Cardiac muscle cell (in vitro differentiated cells and primary cell): ENCODE measurements at places on chromosomes 7 and 10.

- H3K4me3 ChIP-seq, result no peak overlapping the region
- no peak overlapping the region for H3K27ac ChIP-seq
- DNase-seq, result no peak
- peaks cover 11% of the 10 kb centered on the region for H3K27me3 ChIP-seq
- no peaks in the 10 kb centered on the region for H3K4me1 ChIP-seq
Measured at GRCh38 chr7:133398506-133398905, 145.6 kb downstream of the EXOC4 start.

- H3K27me3 ChIP-seq, result no peaks in the 10 kb centered on the region
- H3K4me1 ChIP-seq, result no peaks in the 10 kb centered on the region
Measured at GRCh38 chr7:50295133-50295532, 9.4 kb upstream of the IKZF1 start.

GRCh38 chr10:31152421-31153135 lies 120.9 kb upstream of the ZNF438 start:
- no peak overlapping the region for H3K4me3 ChIP-seq
- no peaks in the 10 kb centered on the region for H3K27me3 ChIP-seq
- DNase-seq, result peak; percentile 37
- peak overlapping the region; percentile 70 for H3K27ac ChIP-seq

GRCh38 chr7:81394029-81394428 lies 375.8 kb downstream of the HGF start:
- H3K36me3 ChIP-seq, result no peaks in the 10 kb centered on the region
- H3K27ac ChIP-seq, result no peak overlapping the region
- DNase-seq, result no peak

GRCh38 chr10:86730227-86730626 lies 26.2 kb upstream of the BMPR1A start:
- peaks cover 55% of the 10 kb centered on the region for H3K36me3 ChIP-seq
- H3K27ac ChIP-seq, result peak overlapping the region; percentile 99
- no peak overlapping the region for H3K4me3 ChIP-seq
- DNase-seq, result peak; percentile 59
- H3K27me3 ChIP-seq, result no peaks in the 10 kb centered on the region

DNA sequence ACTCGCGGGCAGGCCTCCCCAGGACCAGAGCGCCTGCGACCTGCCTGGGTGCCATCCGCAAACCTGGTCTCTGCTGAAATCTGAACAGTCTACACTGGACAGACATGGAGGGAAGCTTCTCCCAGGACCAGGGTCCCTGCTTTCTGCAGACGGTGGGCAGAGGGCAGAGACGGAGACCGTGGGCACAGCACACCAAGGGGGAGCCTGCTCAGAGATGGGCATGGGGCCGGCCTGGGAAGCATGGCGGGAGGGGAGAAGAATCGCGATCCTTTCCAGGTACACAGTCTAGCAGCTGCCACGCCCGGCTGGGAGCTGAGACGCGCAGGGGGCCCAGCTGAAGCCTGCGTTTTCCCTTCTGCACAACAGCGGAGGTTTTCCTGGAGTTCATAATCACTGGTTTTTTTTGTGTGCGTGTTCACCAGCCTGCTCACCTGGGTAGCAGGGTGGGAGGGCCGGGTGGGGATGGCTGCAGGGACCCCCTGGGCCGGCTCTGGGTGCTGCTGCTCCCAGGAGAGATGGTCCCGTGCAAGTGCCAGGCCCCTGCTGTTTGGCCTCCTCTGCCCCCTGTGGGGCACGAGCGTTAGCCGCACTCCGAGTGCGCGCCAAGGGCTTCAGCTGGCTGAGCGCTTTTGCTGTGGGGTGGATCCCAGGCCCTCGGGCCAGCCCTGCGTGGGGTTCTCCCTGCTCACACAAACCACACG lies 448.8 kb downstream of the DNAJB6 start:
- no peaks in the 10 kb centered on the region for H3K27me3 ChIP-seq
- no peaks in the 10 kb centered on the region for H3K4me1 ChIP-seq
- H3K27ac ChIP-seq, result no peak overlapping the region
- no peak overlapping the region for H3K4me3 ChIP-seq

- no peaks in the 10 kb centered on the region for H3K27me3 ChIP-seq
- no peak overlapping the region for H3K27ac ChIP-seq
- H3K4me3 ChIP-seq, result no peak overlapping the region
- no peaks in the 10 kb centered on the region for H3K4me1 ChIP-seq
- no peak for DNase-seq
Measured at GRCh38 chr10:1333981-1334380, 277.8 kb downstream of the WDR37 start.

- no peak for DNase-seq
- H3K27ac ChIP-seq, result peak overlapping the region; percentile 81
- H3K4me3 ChIP-seq, result no peak overlapping the region
- H3K36me3 ChIP-seq, result peaks cover 36% of the 10 kb centered on the region
Measured at GRCh38 chr7:34090816-34091215, 185.5 kb downstream of the BMPER start.

DNA sequence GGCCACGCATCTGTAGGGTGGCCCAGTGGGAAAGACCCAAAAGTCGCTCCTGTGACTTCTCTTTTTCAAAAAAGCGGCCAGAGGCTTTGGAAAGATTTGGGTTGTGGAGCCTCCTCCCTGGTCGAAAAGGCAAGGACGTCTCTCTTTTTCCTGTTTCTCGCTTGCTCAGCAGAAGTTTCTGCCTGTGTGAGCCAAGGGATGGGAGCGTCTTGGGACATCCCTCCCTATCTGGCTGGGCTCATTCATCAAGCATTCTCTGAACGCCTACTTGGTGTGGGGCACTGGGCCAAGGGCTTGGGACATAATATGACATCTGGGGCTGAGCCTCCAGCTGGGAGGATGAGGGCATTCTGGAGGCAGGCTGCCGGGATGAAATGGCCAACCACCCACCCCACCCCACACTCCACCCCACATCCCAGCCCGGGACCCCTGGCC lies 120.9 kb downstream of the C10orf105 start:
- H3K27me3 ChIP-seq, result no peaks in the 10 kb centered on the region
- H3K4me1 ChIP-seq, result no peaks in the 10 kb centered on the region
- no peaks in the 10 kb centered on the region for H3K36me3 ChIP-seq
- H3K27ac ChIP-seq, result no peak overlapping the region
- peak; percentile 87 for DNase-seq
- no peak overlapping the region for H3K4me3 ChIP-seq

- no peaks in the 10 kb centered on the region for H3K4me1 ChIP-seq
- no peak overlapping the region for H3K4me3 ChIP-seq
- H3K27me3 ChIP-seq, result no peaks in the 10 kb centered on the region
Measured at GRCh38 chr10:75978213-75978612, 546.8 kb downstream of the LRMDA start.

GRCh38 chr10:33783078-33783477 lies 448.6 kb upstream of the NRP1 start:
- H3K27ac ChIP-seq, result no peak overlapping the region
- no peak overlapping the region for H3K4me3 ChIP-seq
- H3K36me3 ChIP-seq, result no peaks in the 10 kb centered on the region
- no peak for DNase-seq

DNA sequence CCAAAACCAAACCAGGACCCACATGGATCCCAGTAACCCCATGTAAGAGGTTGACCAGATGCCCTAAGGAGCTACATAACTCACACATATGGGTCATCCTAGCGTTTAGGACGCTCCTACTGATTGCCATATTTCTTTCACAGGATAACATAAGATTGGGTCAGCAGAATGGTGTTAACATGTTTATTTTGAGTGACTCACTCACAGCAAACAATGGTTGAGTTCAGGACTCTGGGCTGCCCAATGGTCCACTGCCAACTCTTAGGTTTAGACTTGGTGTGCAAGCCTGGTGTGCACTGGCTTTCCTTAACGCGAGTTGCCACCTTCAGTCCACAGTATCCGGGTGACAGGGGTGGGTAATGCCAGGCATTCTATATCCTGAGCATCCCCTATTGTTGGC lies 211.5 kb downstream of the GPAM start:
- no peak overlapping the region for H3K4me3 ChIP-seq
- no peaks in the 10 kb centered on the region for H3K27me3 ChIP-seq
- H3K27ac ChIP-seq, result no peak overlapping the region
- no peak for DNase-seq
- no peaks in the 10 kb centered on the region for H3K4me1 ChIP-seq

GRCh38 chr7:26991796-26992195 lies 104.0 kb downstream of the HOXA1 start:
- no peak for DNase-seq
- no peak overlapping the region for H3K4me3 ChIP-seq
- H3K27ac ChIP-seq, result no peak overlapping the region
- no peaks in the 10 kb centered on the region for H3K27me3 ChIP-seq
- H3K4me1 ChIP-seq, result no peaks in the 10 kb centered on the region
- no peaks in the 10 kb centered on the region for H3K36me3 ChIP-seq

GRCh38 chr7:46569133-46569465 lies 648.0 kb upstream of the IGFBP3 start:
- no peak overlapping the region for H3K27ac ChIP-seq
- H3K27me3 ChIP-seq, result no peaks in the 10 kb centered on the region
- no peaks in the 10 kb centered on the region for H3K36me3 ChIP-seq

- DNase-seq, result peak; percentile 86
- H3K4me1 ChIP-seq, result peaks cover 18% of the 10 kb centered on the region
- H3K4me3 ChIP-seq, result peak within 1 kb of the TSS; percentile 93
- H3K27me3 ChIP-seq, result no peaks in the 10 kb centered on the region
- no peaks in the 10 kb centered on the region for H3K36me3 ChIP-seq
Measured at GRCh38 chr10:22714479-22715289, at the start of gene PIP4K2A. PIP4K2A (minus strand) TSS chr10:22714578; CDS start chr10:22714326, 252 bp downstream.

GRCh38 chr10:30233186-30233959 lies 115.7 kb downstream of the MTPAP start:
- no peak overlapping the region for H3K4me3 ChIP-seq
- no peaks in the 10 kb centered on the region for H3K27me3 ChIP-seq
- no peak overlapping the region for H3K27ac ChIP-seq
- no peak for DNase-seq

- no peaks in the 10 kb centered on the region for H3K36me3 ChIP-seq
- no peak overlapping the region for H3K27ac ChIP-seq
- H3K27me3 ChIP-seq, result no peaks in the 10 kb centered on the region
- H3K4me3 ChIP-seq, result no peak overlapping the region
- DNase-seq, result peak; percentile 50
- H3K4me1 ChIP-seq, result peaks cover 3% of the 10 kb centered on the region
Measured at GRCh38 chr7:144513334-144513733, 109.8 kb upstream of the NOBOX start.

DNA sequence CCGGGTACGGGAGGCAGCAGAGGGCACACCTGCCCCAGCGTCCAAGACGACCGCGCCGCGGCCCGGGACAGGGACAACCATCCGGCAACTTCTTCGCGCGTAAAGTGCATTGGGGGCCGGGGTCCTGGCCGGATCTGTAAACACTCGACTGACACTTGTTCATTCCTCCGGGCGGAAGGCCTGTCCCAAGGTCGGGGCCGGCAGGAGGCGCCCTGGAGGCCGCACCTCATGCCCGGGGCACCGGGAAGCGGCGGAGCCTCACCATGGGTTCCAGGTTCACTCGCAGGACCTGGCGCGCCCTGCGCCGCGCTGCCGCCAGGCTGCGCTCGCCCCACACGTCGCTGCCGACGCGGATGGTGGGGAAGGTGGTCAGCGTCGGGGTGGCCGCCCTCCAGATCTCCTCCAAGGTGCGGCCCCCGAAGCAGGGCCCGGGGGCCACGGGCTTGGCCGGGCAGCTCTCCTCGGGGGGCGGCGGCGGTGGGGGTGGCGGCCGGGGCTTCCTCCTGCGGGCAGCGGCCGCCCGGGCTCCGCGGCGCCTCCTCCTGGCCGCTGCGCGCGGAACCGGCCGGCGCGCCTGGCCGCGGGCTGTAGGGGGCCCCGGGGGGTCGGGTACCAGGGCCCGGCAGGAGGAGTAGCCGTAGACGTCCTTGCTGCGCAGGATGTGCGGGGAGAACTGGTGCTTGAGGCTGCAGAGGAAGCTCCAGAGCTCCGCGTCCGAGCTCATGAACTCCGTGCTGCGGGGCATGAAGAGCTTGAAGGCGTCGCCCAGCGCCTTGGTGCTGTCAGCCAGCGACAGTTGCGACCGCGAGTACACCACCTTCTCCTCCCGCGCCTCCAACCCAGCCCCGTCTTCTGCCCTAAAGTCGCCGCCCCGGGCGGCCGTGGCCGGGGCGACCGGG lies 746 bp downstream of the CCDC71L start:
- peak; percentile 91 for DNase-seq
- no peaks in the 10 kb centered on the region for H3K36me3 ChIP-seq
- no peaks in the 10 kb centered on the region for H3K27me3 ChIP-seq
- peak overlapping the region; percentile 75 for H3K4me3 ChIP-seq

GRCh38 chr10:7412237-7412927 lies 1.5 kb upstream of the SFMBT2 start:
- peak overlapping the region; percentile 35 for H3K4me3 ChIP-seq
- H3K27me3 ChIP-seq, result peaks cover 77% of the 10 kb centered on the region
- no peak overlapping the region for H3K27ac ChIP-seq
- peaks cover 8% of the 10 kb centered on the region for H3K4me1 ChIP-seq
